ENCODE measurements at places on chromosomes 2 and 18.

DNA sequence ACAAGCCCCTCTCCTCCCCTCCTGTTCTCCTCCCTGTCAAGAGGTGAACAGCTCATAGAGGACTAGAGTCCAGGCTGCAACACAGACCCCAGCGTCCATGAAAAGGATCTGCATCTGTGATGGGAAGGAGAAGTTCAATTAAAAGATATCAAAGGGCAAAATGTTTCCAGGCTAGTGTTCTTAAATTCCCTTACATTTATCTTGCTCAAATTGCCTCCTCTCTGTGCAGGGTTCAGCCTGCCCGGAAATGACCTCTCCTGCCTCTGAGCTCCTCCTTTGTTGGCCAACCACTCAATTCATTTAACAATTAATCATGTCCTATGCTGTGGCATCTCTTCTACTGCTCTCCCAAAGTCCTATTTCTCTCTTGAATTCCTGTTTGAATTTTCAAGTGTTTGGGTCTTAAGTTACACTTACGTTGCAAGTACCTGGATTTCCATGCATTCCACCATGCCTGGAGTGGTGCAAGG lies 105.3 kb downstream of the TSN start:
- no peak for DNase-seq

DNA sequence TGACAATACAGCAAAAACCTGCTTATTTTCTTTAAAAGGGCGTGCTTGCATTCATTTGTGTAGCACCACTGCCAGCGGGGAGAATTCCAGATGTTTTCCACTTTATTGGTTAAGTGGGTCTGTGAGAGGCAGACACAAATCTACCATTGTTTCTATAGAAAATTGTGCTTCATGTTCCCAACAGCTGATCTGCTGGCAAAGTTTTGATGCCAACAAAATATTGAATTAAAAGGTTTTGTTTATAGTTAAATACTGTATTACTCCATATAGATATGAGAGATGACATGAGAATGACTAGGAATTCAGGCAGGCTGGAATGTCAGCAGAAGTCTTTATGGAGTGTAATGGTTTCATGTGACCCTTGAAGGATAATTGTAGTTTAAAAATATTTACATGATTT lies 182.7 kb downstream of the MC4R start:
- DNase-seq = no peak

DNA sequence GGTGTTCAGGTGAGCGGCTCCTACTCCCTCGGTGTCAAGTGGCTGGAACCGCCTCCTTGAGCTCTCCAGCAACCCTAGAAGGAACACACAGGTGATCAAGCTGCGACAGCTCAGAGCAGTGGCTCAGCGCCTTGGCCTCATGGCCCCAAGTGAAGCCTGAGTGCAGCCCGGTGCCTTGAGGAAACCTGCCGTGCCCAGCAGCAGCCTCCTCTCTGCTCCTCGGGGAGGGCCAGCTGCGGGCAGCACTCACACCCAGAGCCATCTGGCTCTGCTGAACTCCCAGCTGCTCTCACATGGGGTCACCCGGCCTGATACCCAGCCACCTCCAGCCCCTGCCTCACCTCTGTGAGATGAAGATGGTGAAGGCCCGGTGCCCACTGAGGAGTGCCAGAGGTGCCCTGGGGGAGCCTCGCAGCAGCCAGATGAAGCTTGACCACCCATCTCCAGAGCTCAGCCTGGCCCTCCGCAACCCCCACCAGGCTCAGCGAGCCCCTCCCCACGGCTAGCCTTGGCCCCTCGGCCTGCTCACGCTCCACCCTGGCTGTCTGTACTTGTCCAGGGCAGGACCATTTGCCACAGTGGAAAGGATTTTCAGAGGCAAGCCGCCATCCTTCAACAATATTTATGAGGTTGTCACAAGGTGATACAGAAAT lies 70.6 kb upstream of the RAB6C start:
- DNase-seq = no peak

GRCh38 chr2:206361407-206362045 lies 81.8 kb upstream of the ADAM23 start:
- DNase-seq = no peak

GRCh38 chr2:135863233-135863632 lies 13.0 kb downstream of the MCM6 start:
- no peak for DNase-seq

DNA sequence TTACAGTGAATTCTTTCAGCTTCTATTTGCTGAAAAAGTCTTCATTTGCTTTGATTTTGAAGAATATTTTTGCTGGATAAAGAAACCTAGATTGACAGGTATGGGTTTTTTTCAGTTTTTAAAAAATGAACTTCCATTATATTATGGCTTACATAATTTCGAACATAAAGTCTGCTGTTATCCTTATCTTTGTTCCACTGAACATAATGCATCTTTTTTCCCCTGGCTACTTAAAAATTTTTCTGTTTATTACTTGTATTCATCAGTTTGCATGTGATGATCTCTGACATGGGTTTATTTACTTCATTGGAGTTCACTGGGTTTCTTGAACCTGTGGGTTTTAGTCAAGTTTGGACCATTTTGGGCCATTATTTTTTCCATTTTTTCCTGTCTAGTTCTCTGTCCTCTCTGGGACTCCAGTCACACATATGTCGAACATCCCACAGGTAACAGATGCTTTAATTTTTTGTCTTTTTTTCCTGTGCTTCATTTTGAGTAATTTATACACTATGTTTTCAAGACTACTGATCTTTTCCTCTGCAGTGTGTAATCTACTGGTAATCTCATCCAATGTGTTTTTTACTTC lies 33.1 kb downstream of the SEC11C start:
- no peak for DNase-seq

DNA sequence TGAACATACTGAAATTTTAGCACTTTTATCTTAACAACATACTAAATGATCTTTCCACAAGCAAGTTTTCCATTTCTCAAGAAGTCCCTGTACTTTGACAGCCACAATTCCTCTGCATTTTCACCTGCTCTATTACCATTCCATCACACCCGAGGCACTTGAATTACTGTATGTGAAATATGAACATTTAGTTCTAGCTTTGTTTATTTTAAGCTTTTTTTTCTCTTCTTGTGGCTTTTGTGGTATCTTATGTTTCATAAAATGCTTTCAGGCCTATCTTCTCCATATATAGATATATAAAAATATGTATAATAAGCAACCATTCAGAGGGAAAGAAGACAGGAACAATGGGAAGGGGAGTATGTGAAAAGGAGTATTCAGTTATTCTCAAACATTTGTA lies 693.9 kb downstream of the SATB2 start:
- no peak for DNase-seq

- DNase-seq = no peak
Measured at GRCh38 chr2:15992457-15993231, 52.3 kb downstream of the MYCN start.

DNA sequence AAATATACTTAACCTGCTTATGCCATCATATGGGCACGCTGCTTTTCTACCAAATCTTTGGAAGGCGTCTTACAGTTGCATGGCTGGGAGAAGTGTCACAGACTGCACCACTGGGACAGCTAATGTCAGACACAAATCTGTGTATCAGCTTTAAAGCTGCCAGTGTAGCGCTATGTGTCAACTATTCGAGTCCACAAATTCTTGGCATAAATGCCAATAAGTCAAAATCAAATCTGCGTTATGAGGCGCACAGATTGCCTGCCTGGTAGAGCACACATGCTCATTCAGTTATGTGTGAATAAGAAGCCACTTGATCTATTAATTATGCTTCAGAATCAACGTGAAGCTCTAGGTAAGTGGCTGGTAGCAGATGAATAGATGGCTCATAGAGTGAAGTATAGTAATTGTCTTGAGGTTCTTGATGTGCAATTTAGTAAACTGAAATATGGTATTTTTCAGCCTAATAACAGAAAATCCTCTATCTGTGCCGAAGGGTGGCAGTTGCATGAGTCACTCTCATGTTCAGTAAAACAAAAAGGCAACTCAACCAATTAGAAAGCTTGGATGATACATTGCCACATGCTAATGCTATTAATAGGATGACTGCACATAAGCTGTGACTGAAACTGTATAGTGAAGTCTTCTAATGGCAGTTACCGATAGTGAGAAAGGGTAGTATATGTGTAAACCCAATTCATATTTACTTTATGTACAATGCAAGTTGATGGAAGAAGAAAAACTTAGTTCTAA lies 52.0 kb downstream of the DCC start:
- no peak for DNase-seq

- DNase-seq = no peak
Measured at GRCh38 chr2:98908931-98909316, 27.1 kb downstream of the CRACDL start.

- DNase-seq = no peak
Measured at GRCh38 chr2:152444448-152444847, 109.5 kb downstream of the FMNL2 start.

DNA sequence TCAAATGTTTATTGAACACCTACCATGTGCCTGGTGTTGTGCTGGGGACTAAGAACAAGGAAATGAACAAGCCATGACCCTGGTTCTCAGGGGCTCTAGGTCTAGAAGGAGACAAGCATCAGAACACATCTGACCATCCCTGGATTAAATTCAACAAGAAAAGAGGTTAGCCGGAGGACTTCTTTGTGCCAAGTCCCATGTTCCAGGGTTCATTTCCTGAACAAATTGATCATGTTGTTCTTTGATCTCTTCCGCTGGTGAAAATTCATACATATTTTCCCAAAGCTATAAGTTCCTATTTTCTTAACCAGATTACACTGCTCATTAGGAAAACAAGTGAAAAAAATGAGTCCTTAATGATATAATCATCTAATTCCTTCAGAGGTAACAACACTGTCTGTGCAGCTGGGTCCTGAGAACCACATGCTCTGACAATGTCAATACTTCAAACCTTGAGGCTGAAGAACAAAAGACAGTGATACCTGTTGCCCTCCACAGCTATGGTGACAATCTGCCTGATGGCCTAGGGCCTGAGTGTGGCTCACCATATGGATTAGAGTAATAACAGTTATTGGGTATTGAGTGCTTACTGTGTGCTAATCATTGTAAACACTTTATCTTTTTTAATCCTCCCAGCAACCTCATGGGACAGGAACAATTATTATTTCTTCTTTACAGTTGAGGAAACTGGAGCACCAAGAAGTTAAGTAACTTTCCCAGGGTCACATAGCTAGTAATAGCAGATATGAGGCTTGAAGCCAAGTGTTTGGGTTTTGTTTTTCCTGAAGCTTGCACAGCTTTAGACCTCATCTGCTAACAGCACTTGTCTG lies 24.6 kb upstream of the INO80C start:
- DNase-seq = no peak

DNA sequence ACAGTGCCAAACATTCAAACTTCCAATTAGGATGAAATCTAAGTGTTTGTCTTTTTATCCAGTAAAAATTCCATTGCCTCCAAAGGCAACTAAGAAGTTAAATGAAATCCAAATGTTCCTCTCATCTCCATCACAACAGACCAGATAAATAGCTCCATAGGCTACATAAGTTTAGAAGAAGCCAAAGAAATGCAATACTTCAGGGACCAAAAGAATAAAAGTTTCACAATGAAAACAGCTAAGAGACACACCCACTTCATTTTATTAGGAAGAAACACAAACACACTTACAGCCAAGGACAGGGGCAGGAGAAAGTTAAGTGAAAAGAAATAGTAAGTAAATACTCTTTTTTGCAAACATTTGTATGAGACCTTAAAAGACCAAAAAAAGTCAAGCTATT lies 88.5 kb upstream of the CCDC150 start:
- no peak for DNase-seq

DNA sequence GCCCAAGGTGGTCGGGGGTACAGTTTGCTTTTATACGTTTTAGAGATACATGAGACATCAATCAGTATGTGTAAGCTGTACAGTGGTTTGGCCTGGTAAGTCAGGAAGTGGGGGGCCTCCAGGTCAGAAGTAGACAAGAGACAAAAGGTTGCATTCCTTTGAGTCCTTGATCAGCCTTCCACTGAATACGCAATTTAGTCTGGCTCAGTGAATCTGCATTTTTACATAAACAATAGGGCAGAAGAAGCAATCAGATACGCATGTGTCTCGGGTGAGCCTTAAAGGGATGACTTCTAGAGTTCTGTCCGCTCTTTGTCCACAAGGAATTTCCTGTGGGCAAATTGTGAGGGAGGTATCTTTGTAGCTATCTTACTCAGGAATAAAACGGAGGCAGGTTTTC lies 87.2 kb downstream of the SOWAHC start:
- no peak for DNase-seq

- no peak for DNase-seq
Measured at GRCh38 chr2:177314194-177314593, 49.7 kb upstream of the NFE2L2 start.

GRCh38 chr2:240212425-240213225 lies 72.2 kb upstream of the OTOS start:
- DNase-seq = no peak

- no peak for DNase-seq
Measured at GRCh38 chr18:9561759-9562158, 52.6 kb downstream of the PPP4R1 start.

Data from NT2/D1 (cell line).